T47D (cell line): ENCODE measurements at places on chromosomes 7 and 10.
A peak's percentile ranks its signal among the peaks of the same experiment; 100 is the strongest.

DNA sequence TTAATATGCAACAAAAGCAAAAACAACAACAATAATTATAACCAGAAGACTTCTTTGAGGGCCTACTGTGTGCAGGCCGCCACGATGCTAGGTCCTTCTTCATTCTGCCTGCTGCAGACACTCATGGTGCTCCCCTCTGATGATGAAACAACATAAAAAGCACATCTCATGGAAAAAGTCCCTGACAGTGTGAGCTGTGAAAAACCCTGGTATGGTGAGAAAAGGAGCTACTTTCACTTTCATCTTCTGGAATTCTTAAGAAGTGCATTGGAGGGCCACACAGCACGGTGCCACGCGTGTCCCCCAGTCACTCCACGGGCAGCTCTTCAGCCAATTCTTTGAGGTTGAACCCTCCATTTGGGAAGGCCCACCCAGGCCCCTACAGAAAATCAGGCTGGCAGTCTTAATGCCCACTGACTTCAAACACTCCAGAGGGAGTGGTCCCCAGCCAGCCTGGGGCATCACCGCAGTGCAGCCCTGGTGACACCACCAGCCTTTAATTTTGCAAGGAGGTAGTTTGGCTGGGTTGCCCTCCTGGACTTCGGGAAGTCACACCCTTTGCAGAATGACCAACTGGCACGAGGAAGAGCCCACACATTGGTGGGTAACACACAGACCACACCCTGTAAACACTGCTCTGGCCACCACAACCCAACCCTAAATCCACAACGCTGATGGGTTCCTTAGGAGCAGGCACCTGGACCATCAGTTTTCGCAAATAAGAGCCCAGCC is 7.7 kb downstream of the KCNMA1 start:
- DNase-seq: no peak

DNA sequence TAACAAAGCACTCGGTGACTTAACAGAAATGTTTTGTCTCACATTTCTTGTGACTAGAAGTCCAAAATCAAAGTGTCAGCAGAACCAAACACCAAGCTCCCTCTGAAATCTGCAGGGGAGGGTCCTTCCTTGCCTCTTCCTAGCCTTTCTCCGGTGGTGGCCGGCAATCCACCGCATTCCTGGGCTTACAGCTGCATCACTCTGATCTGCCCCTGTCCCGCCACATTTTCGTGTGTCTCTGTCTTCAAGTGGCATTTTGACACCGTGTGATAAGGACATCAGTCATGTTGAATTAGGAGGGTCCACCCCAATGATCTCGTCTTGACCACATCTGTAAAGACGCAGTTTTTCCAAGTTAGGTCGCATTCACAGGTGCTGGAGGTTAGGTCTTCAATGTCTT is 30.5 kb upstream of the TOMM7 start:
- no peak for DNase-seq

DNA sequence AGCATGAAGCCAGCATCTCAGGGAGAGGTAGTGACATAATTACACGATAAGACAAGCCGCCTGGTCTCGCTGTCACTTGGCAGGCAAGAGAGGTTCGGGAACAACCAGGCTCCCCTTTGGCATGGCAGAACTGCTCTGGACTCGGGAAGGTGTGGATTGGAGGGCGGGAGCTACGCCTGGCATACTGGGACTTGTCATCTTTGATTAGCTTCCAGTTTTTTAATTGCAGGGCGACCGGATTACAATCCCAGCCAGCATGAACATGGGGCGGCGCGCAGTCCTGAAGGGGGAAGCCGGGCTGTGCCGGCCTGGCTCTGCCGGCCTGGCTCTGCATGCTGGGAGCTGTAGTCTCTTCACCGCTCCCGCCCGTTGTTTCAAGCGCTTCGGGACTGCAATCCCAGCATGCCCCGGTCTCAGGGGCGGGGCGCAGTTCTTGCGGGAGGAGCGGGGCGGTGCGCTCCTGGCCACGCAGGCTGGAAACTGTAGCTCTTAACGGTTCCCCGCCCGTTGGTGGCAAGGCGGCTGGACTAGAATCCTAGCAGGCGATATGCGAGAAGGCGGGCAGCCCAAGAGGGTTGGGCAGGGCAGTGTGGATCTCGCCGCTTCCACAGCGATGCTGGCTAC is 45.5 kb upstream of the ZNF716 start:
- DNase-seq: peak; percentile 95

GRCh38 chr10:110456046-110456445 is 41.7 kb upstream of the DUSP5 start:
- no peak for DNase-seq

DNA sequence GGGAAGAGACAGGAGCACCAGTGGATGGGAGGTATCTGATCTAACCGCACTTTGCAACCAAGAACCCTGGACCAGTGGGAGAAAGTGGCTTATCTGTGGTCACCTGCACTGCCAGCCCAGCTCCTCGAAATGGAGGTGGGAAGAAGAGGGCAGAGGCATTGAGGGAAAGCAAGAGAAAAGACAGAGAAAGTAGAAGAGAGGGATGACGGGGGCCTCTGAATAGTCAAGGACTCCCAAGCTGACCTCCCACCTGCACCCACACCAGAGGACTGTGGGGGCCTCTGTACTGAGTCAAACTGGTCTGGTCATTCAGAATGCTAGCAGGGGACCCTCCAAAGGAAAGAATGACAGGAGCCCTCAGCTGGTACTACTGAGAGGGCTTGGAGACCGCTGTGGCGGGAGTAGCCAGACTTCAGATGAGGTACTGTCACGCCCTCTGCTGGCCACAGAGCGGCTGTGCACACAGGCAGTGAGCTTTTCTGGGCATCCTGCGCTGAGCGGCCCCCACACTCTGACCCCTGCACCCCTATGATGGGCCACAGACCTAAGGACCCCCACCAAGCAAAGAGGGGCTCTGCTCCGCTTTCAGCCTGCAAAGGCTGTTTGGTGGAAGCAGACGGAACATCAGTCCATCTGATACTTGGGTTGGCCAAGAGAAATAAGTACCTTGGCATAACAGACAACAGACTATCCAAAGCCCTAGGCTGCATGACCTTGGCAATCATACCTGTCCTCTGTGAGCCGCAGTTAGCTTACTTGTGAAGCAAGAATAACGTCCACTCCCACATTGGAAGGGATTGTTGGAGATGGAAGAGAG is 112.9 kb downstream of the COL13A1 start:
- peak; percentile 58 for DNase-seq

DNA sequence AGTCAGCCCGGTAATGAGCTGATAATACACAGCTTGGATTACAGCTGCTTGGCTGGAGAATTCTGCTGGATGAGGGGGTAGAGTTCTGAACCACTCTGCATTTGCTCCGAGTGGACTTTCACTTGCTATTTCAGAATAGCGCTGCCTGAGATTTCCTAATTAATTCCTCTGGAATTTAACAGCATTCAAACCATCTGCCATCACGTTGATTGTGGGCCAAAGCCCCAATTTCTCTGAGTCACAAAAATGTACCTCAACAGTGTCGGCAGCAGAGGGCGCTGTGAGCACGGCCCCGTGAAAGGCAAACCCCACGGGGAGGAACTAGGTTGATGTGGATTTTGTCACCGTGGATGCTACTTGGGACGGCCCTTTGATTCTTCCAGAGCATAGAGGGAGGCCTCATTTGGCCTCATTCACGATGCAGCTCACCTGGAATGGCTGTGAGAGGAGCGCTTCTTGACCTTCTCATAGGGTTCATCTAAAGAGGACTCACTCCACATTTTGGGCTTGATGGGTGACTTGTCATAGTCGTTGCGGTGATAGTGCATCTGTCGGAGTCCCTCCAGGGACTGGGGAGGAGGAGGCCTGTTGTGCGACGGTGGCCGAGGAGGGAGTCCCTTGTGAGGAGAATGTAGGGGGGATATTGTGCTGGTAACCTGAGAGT is 73.3 kb downstream of the PRPF18 start:
- DNase-seq: peak; percentile 97

- no peak for DNase-seq
Observed at GRCh38 chr10:113169853-113170460, 219.9 kb downstream of the TCF7L2 start.

GRCh38 chr7:19112274-19113001 is 5.0 kb downstream of the TWIST1 start:
- DNase-seq: no peak

- no peak for DNase-seq
Observed at GRCh38 chr7:13904689-13905088, 84.8 kb downstream of the ETV1 start.

GRCh38 chr10:3559011-3559410 is 226.0 kb downstream of the KLF6 start:
- DNase-seq: no peak

- DNase-seq: no peak
Observed at GRCh38 chr10:124060148-124060720, 33.2 kb downstream of the CHST15 start.

DNA sequence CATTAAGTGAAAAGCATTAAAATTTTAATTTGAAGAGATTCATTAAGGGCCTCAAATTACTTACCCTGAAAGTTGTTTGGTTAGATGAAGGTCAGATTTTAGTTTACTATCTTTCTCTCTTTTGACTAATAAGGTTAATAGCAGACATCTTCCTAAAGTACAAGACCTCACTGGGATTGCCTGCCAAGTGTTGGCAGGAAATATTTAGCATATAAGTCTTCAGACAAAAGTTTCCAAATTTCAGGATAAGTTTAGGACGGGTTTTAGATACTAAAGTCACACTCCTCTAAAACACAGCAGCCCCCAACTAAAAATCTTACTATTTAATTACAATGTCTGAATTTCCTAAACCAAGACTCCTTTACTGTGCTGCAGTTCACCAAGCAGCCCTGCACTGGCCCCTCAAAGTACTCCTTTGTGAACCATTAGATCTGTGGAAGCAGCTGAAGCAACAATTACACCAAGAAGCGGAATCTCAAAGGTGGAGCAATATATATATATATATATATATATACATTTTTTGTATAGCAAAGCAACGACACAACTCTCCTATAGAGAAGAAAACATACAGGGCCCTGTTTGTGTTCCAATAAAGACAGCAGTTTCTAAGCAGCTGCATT is 91.2 kb upstream of the KCNIP2 start:
- no peak for DNase-seq

- DNase-seq: no peak
Observed at GRCh38 chr7:70733090-70733489, 398.9 kb upstream of the GALNT17 start.

DNA sequence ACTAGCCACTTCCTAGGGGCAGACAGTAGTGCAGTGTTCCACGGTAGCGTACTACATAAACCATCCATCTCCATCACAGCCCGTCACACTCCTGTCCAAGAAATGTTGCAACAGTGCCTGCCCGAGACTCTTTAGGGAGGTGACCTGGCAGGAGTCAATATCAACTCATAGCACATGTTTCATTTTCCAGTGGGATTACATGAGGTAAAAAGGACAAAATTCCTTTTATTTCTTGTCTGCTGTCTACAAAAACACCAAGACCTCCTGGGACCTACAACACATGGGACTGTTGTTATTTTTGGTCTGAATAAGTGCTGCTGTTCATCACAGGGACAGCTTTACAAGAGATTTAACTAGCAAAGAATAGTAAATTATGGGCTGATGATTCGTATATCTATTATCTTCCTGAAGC is 99.9 kb downstream of the MPP7 start:
- no peak for DNase-seq

GRCh38 chr10:50550291-50550839 is 73.4 kb downstream of the SGMS1 start:
- DNase-seq: no peak

GRCh38 chr10:6409971-6410643 is 170.0 kb downstream of the PRKCQ start:
- DNase-seq: no peak

GRCh38 chr7:42234736-42235135 is 2.3 kb downstream of the GLI3 start:
- peak; percentile 80 for DNase-seq

GRCh38 chr7:118250860-118251494 is 26.5 kb downstream of the ANKRD7 start:
- no peak for DNase-seq

DNA sequence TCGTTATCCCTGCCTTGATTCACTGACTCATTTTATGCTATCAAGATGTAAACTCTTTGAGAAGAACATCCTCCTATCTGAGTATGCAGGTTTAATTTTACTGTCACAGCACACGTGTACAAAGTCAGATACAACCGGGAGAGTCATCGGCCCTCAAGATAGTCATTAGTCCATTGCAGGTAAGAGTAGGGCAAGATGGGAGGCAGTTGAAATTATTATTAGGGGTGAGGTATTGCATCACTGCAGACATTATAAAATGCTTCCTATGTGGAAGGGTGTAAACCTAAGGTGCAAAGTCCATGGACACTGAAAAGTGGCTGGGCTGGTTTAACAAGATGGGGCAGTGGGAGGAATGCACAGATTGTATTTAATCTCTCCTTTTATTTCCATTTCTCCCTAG is 113.7 kb downstream of the ARL4A start:
- peak; percentile 63 for DNase-seq

- no peak for DNase-seq
Observed at GRCh38 chr7:48244864-48245271, 73.6 kb downstream of the ABCA13 start.

GRCh38 chr10:131860806-131861440 is 39.9 kb upstream of the PPP2R2D start:
- no peak for DNase-seq

DNA sequence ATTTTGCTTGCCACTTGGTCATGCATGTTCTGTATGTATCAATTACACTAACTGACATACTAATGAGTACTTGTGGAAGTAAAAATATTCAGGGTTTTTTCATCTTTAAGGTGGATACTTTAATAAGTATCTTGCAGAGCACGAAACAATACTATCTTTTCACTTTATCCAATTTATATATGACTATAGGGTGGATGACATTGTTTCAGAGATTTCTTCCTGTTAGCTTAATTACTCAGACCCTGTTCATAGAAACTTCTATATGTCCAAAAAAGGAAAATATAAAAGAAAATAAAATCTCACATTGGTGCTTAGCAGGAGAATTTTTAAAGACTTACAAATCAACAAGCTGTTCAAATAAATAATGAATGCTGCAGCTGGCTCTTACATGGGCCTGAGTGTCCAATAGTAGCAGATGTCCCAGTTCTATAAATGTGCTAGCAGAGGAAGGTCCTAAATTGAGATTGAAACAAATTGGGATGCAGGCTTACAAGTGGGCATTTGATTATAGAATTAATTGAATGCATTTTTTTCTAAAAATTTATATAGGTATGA is 91.5 kb upstream of the THSD7A start:
- DNase-seq: no peak

DNA sequence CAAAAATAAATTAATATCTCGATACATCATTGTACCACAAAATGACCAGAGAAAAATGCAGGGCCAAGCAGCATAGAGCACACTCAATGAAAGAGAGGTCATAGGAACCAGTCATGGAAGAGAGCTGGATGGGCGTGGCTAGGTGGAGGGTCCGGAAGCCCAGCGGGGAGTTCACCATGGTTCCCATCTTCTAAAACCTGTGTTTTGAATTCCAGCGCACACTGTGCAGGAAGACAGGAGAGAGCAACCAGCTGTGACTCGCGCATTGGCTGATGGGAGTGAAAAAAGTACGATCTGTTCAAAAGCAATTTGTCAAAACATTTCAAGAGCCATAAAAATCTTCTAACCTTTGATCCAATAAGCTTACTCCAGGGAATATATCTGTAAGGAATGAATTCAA is 125.2 kb upstream of the NANOS1 start:
- no peak for DNase-seq
